ENCODE measurements at places on chromosomes 13 and 19. TPM values are rescaled to one million over a fixed set of nuclear protein-coding genes. Genes with fewer than 3 reads are reported as not detected.

The WASF3 gene
- 138 TPM for total RNA-seq

The HCST gene
- total RNA-seq: 3.3 TPM

The PDS5B gene
- 130 TPM for total RNA-seq

The AP1M1 gene
- 104 TPM for total RNA-seq

The ALOX5AP gene
- total RNA-seq: 5.8 TPM

The ETV2 gene
- not detected for total RNA-seq

The CBY2 gene
- total RNA-seq: not detected

The KIR3DL1 gene
- not detected for total RNA-seq

The SNAPC2 gene
- total RNA-seq: 19.8 TPM

The SPACA6 gene
- 25.9 TPM for total RNA-seq

- DNase-seq: no peak
Measured at GRCh38 chr19:362683-363082, 18.1 kb upstream of the MIER2 start.

DNA sequence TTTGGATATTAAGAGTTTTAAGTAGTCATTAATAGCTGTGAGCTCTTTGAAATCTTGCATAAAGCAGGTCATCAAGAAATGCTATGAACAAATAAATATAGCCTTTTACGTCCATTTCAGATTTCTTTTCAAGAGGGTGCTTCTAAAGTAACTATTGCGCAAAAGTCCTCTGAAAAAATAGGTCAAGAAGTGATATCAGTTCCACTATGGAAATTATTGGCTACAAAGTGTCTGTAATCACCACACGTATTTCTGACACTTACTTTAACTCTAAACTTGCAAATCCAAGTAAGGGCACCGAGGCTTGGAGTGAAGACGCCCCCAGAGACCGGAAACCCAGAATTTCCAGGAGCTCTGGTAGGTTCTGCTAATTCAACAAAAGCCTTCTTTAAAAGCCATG is 44.9 kb upstream of the STARD13 start:
- no peak for DNase-seq

DNA sequence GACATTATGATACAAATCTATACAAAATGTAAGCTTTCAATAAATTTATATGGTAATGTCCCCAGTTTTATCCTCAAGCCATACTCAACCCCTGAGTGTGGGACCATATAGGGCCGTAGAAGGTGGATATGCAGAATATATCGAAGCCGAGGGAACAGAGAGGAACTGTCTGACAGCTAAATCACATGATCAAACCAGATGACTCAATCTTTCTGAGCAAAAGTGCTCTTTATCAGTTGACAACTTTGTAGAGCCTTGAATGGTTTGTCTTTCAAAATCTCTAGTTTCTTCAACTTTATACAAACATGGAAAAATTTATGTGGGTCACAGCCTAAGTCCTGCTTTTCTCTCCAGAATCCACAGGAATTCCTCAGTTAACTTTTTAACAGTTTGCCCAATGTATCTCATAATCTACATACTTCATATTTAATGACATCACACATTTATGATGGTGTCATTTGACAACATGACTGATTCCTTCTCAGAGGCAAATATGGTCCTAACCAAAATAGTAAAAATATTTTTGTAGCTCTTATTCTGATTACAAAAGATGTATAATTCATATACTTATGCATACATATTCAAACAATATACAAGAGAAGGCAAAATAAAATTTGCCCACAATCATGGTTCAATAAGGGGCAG is 673.0 kb upstream of the GPC6 start:
- no peak for DNase-seq

GRCh38 chr13:113182046-113182445 is 23.6 kb downstream of the PROZ start:
- DNase-seq: no peak

DNA sequence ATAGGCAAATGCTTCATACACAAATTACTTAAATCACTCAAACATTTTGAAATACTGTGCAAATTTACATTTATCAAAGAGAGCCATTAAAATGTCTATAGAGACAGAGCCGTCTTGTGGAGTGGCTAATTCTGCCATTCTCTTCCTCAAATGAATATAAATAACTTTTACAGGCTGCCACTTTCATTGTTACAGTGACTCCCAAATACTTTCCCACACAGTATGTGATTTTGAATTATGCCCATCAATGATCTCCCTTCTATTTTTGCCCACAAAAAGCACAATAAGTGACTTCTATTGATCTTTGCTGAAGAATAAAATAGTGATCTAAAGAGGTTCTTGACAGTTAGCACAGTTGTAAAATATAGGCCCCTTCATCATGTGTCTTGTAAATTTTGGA is 1244.9 kb downstream of the PCDH17 start:
- no peak for DNase-seq

DNA sequence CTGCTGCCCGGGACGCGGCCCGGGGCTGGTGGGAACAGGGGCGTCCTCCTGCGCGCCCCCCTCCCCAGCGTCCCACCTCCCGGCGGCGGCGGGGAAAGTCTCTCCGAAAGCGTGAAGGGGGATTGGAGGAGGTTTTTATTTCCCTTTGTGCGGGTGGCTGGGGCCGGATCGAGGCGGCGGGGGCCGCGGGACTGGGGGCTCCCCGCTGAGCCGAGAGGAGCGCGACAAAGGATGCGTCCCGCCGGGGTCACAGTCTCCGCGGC is 132 bp downstream of the SHD start:
- DNase-seq: no peak

DNA sequence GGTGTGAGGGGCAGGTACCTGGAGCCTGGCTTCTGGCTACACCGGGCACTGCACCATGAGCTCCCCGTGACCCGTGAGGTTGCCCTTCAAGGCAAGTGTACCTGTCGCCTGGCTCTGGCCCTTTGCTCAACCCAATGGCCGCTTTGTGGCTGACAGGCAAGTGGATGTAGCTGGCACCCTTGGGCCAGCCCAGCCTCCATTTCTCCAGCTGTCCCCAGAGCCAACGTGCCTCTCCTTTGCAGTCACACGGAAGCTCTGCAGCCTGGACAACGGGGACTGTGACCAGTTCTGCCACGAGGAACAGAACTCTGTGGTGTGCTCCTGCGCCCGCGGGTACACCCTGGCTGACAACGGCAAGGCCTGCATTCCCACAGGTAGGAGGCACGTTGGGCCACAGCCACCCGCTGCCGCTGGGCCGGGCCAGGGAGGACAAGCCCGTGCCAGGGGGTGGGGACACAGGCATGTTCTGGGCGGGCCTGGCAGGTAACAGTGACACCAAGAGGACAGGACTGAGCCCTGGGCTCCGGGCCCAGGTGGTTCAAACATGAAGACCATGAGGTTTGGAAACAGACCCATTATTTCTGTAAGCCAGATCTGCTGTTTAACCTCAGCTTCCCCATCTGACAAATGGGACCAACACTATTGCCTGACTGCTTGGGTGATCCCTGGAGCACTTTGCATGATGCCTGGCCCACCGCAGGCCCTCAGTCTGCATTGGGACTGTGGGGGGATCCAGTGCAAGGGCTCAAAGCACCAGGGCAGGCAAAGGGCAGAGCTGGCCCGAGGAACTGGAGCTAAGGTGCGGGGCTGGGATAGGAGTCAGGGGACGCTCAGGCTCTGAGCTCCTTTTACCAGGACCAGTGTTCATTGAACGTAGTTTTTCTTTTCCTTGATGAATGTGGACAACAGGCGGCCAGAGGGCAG is 17.5 kb upstream of the PROZ start:
- no peak for DNase-seq

GRCh38 chr13:51845574-51846318 is 769 bp upstream of the TMEM272 start:
- DNase-seq: no peak

GRCh38 chr13:28338006-28338574 is 156.8 kb downstream of the FLT1 start:
- no peak for DNase-seq

DNA sequence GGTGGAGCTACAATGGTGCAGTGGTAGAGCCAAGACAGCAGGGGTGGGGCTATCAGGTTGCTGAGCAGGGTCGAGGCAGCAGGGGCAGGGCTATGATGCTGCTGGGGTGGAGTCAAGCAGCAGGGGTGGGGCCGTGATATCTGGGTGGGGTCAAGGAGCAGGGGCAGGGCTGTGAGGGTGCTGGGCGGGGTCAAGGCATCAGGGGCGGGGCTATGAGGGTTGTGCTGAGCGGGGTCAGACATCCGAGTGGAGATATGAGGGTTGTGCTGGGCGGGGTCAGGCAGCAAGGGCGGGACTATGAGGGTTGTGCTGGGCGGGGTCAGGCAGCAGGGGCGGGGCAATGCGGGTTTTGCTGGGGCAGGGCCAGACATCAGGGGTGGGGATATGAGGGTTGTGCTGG is 14.7 kb downstream of the HCN2 start:
- no peak for DNase-seq

DNA sequence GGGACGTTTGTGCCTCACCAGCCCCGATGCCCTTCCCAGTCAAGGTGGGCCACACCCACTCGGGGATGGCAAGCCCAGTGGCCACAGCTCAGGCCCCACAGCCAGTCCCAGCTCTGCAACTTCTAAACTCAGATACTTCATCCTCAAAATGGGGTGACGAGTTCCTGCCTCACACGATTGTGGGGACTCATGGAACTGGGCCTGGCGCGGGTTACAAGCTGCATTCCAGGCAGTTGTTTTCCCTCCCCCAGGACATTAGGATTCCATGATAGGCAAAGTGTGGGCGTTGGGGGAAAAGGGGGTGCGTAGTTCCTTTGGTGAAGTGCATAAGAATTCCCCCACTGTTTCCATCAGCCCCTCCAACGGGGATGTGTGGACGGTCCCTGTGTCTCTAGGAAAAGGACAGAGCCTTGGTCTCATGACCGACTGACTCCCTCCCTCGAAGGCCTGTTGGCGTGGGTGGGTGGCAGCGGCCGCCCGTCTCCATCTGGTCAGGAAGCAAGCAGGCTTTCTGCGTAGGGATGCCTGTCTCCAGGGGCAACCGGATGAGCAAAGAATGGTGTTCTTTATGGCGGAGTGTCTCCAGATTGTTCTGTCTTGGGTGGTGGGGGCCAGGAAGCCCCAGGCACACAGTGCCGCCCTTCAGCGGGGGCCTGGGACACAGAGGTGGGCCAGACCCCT is 21.1 kb upstream of the NPAS1 start:
- DNase-seq: peak; percentile 76

DNA sequence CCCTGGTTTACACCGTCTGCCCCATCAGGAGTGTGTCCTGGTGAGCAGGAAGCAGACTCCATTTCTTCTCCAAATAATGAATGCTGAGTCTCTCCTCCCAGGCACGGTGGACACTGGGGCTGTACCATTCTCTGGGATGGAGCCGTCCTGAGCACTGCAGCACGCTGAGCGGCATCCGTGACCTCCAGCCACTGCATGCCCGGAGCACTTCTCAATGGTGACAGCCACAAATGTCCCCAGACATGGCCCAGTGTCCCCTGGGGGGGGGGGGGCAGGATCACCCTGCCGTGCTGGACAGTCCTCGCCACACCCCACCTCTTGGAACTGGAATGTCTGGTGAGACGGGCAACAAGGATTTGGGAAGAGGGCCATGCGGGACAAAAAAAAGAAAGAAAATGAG is 37.4 kb downstream of the GNG7 start:
- no peak for DNase-seq

DNA sequence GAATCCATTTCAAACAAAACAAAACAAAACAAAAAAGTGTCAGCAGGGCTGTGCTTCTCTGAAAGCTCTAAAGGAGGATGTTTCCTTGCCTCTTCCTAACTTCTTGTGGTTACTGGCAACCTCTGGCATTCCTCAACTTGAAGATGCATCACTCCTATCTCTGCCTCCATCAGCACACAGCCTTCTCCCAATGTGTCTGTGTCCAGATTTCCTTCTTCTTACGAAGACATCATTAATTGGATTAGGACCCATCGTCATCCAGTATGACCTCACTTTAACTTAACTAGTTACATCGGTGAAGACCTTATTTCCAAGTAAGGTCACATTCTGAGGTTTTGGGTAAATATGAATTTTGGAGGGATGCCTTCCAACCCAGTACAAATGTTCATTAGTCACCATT is 33.8 kb upstream of the GTF2F2 start:
- no peak for DNase-seq

GRCh38 chr13:113158946-113159345 is 498 bp downstream of the PROZ start:
- DNase-seq: no peak

GRCh38 chr13:100314132-100314910 is 225.4 kb downstream of the PCCA start:
- DNase-seq: no peak

- DNase-seq: peak; percentile 21
Measured at GRCh38 chr13:95300625-95301182, 547 bp downstream of the ABCC4 start.

DNA sequence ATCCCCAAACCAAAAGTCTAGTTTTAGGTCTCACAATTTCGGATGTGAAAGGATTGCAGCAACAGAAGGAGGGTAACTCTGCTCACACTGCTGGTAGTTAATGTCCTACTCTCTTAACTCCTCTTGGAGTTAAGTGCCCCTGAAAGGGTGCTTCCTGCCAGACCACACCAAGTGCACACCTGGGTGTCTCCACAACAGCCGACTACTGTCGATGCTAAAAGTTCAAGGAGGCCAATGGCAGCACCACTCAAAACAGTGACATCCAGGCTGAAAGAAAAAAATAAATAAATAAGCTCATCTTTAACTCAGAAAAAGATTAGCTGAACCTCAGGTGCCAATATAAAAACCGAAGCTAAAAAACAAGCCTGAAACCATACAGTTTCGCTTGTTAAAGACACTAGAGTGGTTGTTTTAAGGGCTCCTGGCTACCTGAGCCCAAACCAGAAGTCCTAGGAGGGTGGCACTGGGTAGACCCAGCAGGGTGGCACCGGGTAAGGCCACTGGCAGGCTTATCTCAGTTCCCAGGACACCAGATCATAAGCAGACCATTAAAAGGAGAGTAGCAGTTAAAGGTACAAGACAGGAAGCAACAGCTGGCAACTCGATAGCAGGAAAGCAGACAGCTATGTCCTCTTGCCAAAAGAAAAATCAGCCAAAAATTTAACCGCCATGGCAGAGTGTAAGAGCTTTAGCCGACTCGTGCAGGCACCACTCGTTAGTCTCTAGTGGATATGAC is 39.3 kb downstream of the BRD4 start:
- no peak for DNase-seq

- DNase-seq: peak; percentile 45
Measured at GRCh38 chr19:16417660-16418596, 53.8 kb downstream of the EPS15L1 start.

GRCh38 chr19:16470541-16470910 is 1.2 kb downstream of the EPS15L1 start:
- no peak for DNase-seq

- DNase-seq: no peak
Measured at GRCh38 chr19:15115080-15115479, 7.9 kb downstream of the SYDE1 start.

Measured in dorsolateral prefrontal cortex (tissue), 122 donors.